Right cardiac atrium (tissue), 5 donors: ENCODE measurements at places on chromosomes 16 and 17.
A peak's percentile ranks its signal among the peaks of the same experiment; 100 is the strongest.

DNA sequence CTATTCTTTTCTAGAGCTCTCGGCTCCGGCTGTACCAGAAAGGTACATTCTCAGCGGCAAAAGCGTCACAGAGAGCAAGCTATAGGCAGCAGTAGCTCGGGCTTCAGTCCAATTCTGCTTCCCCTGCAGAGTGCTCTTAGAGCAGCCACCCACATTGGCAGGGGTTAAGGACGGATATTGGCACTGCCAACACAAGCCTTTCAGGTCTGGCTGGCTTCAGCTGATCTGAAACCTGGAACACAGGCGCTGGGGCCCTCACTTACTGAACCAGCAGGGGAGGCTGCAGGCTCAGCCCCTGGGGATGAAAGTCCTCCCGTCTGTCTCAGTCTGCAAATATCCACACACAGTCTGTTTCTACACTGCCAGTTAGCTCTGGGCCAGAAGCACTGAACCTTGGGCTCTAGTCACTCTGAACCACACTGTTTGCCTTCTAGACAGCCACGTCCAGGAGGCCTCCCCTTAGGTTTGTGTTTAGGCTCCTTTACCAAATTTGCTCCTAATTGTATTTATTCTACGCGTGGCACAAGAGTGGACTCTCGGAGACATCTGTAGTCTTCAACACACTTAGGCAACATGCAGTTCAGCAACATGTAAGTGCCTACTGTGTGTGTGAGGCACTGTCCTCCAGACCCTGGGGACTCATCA, 40.1 kb downstream of the HIC1 start:
- peak; percentile 64 for DNase-seq

DNA sequence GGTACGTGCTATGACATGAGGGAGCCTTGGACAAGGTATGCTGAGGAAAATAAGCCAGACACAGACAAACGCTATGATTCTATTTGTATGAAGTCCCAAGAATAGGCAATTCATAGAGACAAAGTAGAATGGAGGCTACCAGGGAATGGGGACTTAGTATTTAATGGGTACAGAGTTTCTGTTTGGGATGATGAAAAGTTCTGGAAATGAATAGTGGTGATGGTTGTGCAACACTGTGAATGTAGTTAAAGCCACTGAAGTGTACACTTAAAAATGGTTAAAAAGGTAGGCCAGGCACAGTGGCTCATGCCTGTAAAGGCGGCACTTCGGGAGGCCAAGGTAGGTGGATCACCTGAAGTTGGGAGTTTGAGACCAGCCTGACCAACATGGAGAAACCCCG, 3.3 kb downstream of the PRPSAP1 start:
- DNase-seq: no peak

DNA sequence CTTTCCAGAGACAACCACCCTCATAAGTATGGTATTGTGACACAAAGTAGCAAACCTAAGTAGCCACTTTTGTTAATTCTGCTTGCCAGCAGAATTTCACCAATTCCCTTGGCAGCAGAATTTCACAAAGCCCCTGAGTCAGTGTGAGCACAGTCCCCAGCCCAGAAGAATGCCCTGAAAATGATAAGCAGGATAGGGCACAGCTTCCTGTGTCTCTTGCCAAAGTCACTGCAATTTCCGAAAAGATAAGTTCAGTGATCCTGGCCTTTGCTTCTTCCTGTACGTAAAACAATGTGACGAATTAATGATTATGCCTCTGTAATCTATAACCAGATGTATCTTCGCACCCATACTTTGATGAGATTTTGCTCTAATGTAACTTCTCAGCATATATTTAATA, 16.0 kb upstream of the WIPF2 start:
- DNase-seq: no peak

DNA sequence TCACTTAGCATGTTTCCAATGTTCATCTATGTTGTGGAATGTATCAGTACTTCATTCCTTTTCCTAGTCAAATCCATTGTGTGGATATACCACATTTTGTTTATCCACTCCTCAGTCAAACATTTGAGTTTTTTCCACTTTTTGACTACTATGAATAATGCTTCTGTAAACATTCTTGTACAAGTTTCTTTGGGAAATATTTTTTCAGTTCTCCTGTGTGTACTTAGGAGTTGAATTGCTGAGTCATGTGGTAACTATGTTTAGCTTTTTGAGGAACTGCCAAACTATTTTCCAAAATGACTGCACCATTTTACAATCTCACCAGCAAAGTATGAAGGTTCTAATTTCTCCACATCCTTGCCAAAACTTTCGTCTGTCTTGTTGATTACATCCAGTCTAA, 223.7 kb upstream of the AXIN2 start:
- DNase-seq: no peak

DNA sequence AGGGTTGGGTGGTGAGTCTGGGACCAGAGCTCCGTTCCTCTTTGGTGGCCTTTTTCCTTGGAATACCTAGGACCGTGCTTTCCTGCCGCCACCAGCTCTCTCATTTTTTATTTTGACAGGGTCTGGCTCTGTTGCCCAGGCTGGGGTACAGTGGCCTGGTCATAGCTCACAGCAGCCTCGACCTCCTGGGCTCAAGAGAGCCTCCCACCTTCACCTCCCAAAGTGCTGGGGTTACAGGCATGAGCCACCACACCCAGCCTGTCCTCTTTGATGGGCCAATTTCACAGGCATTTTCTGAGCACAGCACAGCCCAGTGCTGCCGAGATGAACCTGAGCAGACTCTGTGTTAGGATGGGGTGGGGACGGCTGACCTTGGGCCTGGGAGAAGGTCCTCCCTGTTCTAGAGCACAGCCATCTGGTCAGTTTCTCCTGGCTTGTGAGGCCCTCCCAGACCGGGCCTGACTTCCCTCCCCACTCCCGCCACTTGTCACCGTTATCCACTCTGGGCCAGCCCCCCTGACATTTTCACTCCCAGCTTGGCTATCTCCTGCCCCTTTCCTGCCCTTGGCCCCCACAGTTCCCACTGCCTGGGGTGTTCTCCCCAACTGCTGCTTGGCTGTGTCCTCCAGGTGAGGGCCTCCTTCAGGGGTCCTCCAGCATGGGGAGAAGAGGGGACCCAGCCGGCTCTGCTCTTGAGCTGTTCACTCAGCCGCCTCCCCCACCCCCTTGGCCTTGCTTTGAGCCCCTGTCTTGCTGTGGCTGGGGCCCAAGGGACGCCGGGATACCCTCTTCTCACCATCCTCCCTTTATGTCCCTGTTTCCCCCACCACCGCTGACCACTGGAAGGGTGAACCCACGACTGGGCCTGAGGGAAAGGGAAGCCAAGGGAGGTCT, 5.0 kb downstream of the ADCY7 start:
- DNase-seq: peak; percentile 52

DNA sequence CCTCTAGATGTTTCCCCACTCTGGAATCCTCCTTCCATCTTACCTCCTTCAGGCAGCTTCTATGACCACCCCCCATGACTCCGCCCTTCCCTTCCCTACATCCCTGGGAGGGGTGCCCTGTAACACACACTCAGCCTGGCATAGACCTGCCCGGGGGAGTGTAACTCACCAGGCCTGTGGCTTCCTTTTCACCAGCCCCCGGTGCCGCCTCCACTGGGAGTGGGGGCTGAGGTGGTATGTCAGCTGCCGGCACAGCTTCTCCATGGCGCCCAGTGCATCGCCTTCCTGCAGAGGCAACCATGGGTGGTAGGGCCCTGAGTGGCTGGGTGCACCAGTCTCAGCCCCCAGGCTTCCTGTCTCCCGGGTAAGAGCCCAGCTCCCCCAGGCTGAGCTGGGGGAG, 32.3 kb downstream of the TRPV2 start:
- DNase-seq: peak; percentile 32

- no peak for DNase-seq
Measured at GRCh38 chr17:7894866-7895265, 6.3 kb downstream of the CHD3 start.

GRCh38 chr17:47973541-47973940, 2.6 kb downstream of the CDK5RAP3 start:
- no peak for DNase-seq

GRCh38 chr16:69108905-69109252, 3.4 kb downstream of the HAS3 start:
- no peak for DNase-seq

DNA sequence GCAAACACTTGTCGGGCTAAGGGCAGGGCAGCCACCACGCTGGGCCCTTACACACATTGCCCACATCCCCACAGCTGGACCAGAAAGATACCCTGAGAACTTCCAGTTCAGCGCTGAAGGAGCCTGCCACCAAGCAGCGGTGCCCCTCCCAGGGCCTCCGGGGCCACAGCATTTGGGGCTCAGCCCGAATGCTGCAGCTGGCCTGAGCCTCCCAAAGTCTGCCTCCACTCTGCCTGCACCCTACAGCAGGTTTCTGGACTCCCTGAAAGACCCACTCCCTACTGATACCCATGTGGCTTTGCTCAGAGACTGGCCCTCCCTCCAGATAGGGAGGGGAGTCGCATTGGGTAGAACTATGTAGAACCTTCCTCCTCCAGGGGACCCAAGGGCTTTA, 1.5 kb downstream of the MCRIP1 start:
- DNase-seq: no peak
